ENCODE measurements at places on chromosomes 12 and 14.

DNA sequence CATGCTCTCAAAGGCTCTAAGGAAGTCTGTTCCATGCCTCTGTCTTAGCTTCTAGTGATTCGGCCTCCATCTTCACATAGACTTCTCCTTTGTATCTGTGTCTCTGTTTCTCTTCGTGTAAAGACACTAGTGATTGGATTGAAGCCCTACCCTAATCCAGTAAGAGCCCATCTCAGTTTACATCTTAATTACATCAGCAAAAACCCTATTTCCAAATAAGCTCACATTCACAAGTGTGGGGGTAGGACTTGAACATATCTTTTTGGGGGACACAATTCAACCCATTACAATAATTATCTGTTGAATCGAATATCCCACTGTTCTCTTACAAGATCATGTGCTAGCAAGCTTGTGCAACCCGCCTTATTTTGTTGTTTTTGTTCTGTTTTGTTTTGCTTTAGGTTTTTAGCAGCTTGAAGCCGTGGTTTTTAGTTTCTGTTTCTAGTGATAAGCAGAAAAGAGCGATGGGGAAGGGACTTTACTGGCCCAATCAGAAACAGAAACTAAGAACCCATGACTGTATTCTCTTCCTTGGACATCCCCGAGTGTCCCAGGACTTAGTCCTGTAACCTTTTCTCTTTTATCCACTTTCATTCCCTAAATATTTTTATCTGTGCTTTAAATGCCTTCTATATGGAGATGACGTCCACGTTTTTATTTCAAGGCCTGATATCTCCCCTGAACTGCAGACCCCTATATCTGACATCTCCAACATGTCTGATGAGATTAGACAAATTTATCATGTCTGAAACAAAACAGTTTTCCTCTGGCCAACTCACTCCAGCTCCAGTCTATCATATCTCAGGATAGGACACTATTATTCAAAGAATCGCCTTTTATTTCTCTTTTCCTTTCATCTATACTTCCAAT is 353.0 kb downstream of the CCDC91 start:
- DNase-seq, result no peak

- DNase-seq, result no peak
Measured at GRCh38 chr14:102568115-102568614, 24.3 kb upstream of the RCOR1 start.

GRCh38 chr12:24791622-24792021 is 157.3 kb downstream of the BCAT1 start:
- DNase-seq, result no peak

GRCh38 chr12:94228488-94228907 is 80.1 kb downstream of the PLXNC1 start:
- DNase-seq, result no peak

- no peak for DNase-seq
Measured at GRCh38 chr12:114400361-114400811, 5.6 kb downstream of the TBX5 start.

- DNase-seq, result no peak
Measured at GRCh38 chr12:88310666-88311065, 168.6 kb downstream of the TMTC3 start.

DNA sequence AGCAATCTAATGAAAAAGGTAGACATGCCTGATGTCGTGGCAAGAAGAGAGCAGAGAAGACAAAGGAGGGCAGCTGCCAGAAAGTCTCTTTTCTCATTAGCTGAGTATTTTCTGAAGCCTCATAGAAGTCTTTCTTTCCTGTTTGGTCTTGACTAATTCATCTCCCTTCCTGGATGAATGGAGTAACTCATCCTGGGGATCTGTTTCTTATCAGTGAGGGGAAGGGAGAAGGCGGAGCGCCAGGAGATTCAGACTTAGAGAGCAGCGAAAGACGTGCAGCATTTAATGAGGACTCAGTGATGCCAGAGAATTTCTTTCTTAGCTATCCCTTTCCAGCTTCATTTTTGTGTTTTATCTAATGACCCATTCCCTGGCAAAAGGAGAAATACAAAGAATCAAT is 89.4 kb downstream of the SLC15A4 start:
- no peak for DNase-seq

DNA sequence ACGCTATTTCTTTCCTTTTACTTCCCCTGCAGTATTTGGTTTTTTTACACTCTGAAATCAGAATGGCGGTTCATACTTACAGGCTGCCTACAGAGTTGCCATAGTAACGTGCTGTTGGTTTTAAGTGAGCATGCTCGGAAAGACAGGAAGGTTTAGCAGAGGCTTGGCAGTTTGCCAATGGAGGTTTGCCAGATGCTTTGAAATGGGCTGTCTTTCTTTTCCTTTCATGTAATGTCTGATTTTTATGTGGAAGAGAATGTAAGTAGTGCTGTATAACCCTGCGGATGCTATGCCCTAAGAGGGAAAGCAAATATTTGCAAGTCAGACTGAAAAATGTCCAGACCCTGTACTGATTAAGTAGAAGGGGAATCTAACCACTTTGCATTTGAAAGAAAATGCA is 32.8 kb downstream of the ARID4A start:
- DNase-seq, result peak; percentile 38

DNA sequence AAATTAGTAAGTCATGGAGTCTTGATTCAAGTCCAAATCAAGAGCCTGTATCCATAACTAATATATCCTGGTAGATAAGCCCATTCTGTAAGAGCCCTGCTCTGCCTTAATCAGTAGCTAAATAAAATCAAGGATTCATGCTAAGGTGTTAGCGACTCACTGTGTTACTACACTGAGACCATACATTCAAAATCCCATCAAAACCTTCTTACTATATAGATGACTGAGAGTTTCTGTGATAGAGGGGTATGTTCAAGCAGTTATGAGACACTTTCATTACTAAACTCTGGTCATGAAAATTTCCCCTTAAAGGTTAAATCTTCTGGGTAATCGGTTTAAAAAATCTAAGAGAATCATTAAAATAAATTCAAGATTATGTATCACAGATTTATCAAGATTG is 78.5 kb downstream of the MDGA2 start:
- no peak for DNase-seq

- DNase-seq, result no peak
Measured at GRCh38 chr14:51039252-51039651, 55.7 kb downstream of the TRIM9 start.

DNA sequence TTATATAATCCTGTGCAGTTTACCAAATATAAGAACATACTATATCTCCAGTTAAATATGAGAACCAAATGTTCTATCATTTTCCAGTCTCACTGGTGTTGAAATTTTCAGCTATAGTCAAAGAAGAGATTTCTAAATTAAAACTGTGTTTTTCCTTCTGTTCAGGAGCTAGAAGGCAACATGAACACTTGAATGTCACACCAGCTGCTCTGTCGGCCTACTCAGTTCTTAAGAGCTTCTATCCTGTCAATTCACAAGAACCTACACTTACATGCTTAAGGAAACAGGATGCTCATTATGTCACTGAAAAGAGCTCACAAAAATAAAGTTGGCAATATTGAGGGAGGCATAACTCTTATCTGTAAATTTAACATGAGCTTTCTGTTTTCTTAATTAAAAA is 43.1 kb downstream of the ATP2B1 start:
- DNase-seq, result no peak

DNA sequence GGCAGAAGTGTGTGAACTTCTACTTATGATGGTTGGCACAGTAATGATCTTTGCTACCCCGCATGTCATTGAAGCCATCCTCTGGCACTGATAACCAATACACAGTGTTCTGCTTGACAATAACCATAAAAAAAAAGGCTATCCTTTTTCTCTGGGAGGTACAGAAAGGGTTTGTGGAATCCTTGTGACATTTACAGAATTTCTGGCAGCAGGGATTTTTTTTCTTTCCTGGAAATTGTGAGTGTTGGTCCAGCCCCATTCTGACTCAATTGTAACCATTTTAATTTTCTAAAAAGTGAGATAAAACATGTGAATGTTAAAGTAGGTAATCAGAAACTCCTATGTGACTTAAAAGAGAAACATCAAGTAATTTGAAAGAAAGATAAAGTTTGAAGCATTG is 943.8 kb downstream of the TMTC2 start:
- DNase-seq, result no peak

GRCh38 chr12:9163392-9163791 is 44.8 kb downstream of the PZP start:
- DNase-seq, result no peak

DNA sequence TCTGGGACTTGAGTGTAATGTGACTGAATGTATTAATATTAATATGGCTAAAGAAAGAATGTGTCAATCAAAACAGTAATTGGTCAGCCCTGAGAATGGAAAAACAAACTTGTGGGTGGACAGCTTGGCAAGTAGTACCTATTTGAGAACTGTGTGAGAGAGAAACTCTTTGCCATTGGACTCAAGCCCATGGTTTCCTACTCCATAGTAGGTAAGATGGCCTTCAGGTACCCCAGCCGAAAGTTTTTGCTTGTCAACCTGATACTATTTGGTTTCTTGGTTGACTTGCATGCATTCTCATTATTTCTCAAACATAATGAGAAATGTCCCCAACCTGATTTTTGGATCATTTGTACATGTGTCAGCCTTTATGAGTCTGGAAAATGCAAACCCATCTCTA is 391.1 kb downstream of the MDGA2 start:
- DNase-seq, result no peak

- no peak for DNase-seq
Measured at GRCh38 chr12:95637010-95637409, 85.7 kb upstream of the USP44 start.

DNA sequence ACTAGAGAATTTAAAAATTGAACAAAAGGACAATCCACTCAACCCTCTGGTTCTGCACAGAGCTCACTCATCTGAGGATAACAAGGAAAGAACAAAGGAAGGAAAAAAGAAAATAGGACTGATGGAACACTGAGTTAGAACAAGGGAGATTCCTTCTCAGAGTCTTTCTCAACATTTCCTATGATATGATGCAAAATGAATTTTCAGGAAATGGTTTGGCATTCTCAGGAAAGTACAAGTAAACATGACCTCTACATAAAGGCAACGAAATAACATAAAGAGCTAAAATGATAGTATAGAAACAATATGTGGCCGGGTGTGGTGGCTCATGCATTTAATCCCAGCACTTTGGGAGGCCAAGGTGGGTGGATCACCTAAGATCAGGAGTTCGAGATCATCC is 135.8 kb downstream of the ITPR2 start:
- DNase-seq, result no peak

- DNase-seq, result no peak
Measured at GRCh38 chr14:75960231-75960630, 21.6 kb downstream of the TGFB3 start.

GRCh38 chr14:60815371-60815770 is 80.8 kb downstream of the MNAT1 start:
- DNase-seq, result no peak

GRCh38 chr14:54808326-54809161 is 94.1 kb downstream of the GCH1 start:
- no peak for DNase-seq

DNA sequence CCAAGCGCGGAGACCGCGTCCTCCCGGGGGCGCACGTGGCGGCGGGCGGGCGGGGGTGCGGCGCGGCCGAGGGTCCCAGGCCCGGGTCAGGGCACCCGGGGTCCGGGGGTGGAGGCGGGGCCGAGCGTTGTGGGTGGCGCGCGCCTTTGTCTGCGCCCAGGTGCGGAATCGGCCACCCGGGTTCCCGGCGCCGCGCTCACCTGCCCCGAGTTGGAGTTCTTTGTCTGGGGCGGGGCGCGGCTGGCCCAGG is 50.1 kb downstream of the LRCOL1 start:
- no peak for DNase-seq

- DNase-seq, result no peak
Measured at GRCh38 chr12:122043476-122043875, 21.8 kb downstream of the BCL7A start.

DNA sequence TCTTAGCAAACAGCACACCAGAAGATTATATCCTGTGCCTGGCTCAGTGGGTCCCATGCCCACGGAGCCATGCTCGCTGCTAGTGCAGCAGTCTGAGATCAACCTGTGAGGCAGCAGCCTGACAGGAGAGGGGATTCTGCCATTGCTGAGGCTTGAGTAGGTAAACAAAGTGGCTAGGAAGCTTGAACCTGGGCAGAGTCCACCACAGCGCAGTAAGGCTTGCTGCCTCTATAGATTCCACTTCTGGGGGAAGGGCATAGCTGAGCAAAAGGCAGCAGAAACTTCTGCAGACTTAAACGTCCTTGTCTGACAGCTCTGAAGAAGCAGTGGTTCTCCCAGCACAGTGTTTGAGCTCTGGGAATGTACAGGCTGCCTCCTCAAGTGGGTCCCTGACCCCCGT is 210.3 kb downstream of the RMST start:
- no peak for DNase-seq

GRCh38 chr12:130246560-130246959 is 84.3 kb downstream of the FZD10 start:
- no peak for DNase-seq

- no peak for DNase-seq
Measured at GRCh38 chr14:102666635-102667034, 74.2 kb downstream of the RCOR1 start.

GRCh38 chr14:68394764-68395143 is 398.1 kb downstream of the ZFP36L1 start:
- DNase-seq, result peak; percentile 67

DNA sequence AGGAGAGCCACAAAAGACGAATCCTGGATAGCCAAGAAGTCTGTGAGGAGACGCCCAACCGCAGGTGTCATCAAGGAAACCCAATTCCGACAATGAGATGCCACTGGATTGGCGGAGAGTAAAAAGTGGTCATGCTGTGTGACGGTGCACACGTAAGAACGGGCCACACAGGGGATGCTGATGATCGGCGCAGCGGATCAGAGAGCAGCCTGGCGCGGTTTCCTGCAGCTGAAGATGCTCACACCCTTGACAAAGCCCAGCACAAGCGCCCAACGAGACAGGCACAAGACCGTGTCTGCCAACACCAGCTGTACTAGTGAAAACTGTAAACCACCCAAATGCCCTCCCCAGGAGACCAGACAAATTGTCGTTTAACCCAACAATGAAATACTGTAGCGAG is 55.8 kb downstream of the CCDC85C start:
- DNase-seq, result no peak

Measured in neural crest cell (in vitro differentiated cells).